ENCODE measurements at places on chromosomes 1 and 21.

GRCh38 chr1:231420299-231420958, 1.7 kb downstream of the EGLN1 start:
- DNase-seq, result peak; percentile 39

GRCh38 chr1:167474191-167474641, 44.1 kb downstream of the CD247 start:
- DNase-seq, result no peak

- DNase-seq, result peak; percentile 51
Measured at GRCh38 chr1:224852901-224853568, 76.4 kb upstream of the DNAH14 start.

- no peak for DNase-seq
Measured at GRCh38 chr1:228001738-228002535, 4.9 kb upstream of the WNT3A start.

- DNase-seq, result no peak
Measured at GRCh38 chr1:154744352-154745035, 125.6 kb downstream of the KCNN3 start.

DNA sequence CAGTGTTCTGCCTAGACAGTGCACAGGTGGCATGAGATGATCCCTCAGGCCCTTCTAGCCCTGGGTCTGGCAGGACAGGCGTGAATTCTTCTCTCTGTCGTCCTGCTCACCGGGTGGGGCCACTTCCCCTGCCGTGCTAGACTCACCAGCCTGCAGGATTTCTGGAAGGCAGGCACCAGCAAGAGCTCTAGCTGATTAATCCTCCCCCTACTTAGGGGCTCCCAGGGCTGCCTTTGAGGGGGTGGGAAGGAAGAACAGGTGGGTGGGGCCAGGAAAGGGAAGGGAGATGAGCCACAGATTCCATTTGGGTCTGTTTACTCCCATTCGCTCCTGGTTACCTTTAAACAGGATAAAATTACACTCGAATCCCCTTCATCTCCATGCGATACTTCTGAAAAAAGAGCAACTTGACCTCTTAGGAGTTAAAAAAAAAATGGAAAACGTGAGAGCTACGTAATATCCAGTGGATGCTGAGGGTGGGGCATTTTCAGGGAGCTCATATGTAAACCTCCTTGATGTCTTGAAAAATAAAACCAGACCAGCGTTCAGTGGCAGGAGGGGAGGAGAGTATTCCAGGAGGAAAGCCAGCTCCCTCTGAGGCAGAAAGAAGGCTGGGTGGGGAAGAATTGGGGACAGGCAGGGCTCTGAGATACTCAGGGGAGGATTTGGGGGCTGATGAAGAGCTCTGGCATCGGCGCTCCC, 665.5 kb downstream of the PTPRU start:
- no peak for DNase-seq

DNA sequence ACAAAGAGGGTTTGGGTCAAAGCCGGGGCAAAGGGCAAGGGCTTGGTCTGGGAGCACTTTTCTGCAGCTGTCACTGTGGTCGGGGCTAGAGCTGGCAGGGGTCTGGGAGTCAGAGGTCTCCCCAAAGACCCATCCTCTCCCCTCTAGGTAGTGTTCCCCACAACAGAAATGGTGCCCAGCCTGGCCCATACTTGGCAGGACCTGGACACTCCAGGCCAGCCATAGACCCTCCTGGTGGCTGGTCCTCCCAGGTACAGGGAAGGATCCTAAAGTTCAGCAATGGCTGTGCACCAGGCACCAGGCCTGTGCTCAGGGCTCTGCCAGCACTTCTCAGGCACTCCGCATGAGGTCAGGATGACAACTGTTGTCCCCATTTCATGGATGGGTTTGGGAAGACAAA, 11.0 kb downstream of the ESPN start:
- no peak for DNase-seq

GRCh38 chr21:38386967-38387366, 111.3 kb downstream of the ERG start:
- peak; percentile 26 for DNase-seq

DNA sequence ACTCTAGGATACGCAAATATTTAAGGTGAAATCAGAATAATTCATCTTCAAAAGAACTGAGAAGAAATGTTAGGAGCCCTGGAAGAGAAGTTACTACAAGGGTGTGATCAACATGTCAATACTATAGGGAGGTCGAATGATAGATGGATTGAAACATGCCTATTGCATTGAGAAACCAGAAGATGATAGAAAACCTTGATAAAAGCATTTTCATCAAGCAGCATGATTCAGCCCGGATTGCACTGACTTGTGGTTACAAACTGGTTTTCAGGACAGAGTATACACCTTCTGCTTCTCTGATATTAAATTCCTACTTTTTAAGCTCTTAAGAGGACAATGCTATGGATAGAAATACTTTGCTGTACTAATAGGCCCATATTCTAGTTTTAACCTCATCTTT, 164.2 kb downstream of the FMN2 start:
- peak; percentile 18 for DNase-seq

DNA sequence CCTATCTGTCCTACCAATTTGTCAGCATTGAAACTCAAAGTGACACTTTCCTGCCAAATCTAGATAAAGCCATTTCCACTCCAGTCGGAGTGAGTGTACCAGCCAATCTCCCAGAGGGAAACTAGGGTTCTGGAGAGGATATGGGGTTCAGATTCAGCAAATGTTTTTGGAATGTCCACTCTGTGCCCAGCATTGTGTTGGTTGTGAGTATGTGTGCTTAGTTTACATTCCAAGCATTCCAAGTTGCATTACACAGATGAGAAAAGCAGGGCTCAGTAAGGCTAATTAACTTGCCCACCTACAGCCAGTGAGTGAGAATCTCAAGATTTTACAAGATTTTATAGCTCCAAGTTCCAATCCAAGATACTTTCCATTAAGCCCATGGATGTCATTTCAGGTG, 26.4 kb upstream of the RGS16 start:
- no peak for DNase-seq

GRCh38 chr1:208654241-208654640, 410.1 kb upstream of the PLXNA2 start:
- no peak for DNase-seq

- no peak for DNase-seq
Measured at GRCh38 chr21:38834725-38835124, 29.0 kb downstream of the ETS2 start.

- no peak for DNase-seq
Measured at GRCh38 chr1:64195081-64195395, 8.4 kb upstream of the UBE2U start.

GRCh38 chr21:29449306-29449950, 150.7 kb downstream of the BACH1 start:
- no peak for DNase-seq

DNA sequence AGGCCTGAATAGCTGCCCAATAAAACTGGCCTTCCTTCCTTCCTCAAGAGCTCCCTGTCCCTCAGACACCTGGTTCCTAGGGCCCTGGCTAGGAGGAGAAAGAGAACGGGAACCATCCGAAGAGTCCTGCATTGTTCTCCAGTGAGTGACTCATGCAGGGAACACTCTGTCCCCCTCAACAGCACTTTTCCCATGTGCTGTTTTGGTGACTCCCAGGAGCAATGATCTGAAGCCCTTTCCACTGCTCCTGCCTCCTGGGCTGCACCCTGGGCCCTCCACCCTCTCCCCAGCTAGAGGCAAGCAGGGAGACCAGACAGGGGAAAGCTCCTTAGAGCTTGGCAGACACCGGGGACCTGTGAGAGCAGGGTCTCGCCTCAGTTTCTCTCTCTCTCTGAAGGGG, 18.9 kb downstream of the TNNT2 start:
- DNase-seq, result no peak

- DNase-seq, result no peak
Measured at GRCh38 chr1:206974140-206974539, 3.9 kb upstream of the FCAMR start.

DNA sequence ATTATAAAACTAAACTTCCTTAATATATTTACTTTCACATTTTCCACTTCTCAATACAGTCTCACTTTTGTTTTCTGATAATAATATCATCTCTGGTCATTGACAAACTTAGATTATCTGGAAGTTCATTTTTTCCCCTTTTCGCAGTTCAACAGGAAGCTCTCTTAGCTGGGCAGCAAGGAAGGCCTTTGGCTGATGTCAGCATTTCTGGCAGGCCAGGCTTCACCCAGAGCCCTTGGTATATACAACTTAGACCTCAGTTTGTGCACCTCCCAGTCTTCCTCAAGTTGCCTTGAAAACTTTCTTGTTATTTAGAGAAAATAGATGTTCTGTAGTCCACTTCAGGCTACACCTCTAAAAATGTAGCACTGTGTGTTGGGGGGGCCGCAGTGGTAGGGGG, 1103.6 kb downstream of the AMY1C start:
- DNase-seq, result no peak

GRCh38 chr1:31802190-31803150, 13.4 kb downstream of the SPOCD1 start:
- no peak for DNase-seq

GRCh38 chr1:42214447-42214871, 49.9 kb upstream of the GUCA2A start:
- DNase-seq, result peak; percentile 75

GRCh38 chr1:97013941-97014340, 292.4 kb downstream of the PTBP2 start:
- DNase-seq, result peak; percentile 68

- DNase-seq, result no peak
Measured at GRCh38 chr1:41700986-41701535, 216.6 kb upstream of the EDN2 start.

DNA sequence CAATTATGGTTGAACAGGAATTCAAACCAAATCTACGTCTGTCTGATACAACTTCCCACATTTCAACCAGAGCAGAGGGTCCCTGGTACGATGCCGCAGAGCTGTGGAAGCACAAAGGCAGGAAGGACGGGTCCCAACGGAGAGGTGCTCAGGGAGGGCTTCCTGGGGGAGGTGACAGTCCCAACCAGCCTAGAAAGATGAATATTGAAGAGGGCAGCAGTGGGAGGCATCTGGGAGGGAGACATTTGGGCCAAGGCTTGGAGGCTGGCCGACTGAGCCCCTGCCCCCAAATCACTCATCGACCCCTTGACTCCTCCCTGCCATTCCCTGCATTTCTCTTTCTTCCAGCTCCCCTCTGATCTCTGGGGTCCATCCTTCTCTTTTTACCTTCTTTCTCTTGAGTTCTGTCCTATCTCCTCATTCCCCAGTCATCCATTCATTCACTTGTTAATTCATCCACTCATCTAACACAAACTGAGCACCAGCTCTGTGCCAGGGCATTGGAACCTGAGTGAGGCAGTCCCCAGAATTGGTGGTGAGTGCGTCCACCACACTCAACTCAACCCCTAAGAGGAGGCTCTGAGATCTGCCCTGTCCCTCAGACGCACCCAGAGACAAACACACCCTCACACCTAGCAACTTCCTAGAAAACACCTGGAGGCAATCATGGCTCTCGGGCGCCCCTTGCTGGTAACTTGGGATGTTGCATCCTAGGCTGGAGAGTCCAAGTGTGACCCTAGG, 13.2 kb upstream of the CELA3B start:
- peak; percentile 16 for DNase-seq

DNA sequence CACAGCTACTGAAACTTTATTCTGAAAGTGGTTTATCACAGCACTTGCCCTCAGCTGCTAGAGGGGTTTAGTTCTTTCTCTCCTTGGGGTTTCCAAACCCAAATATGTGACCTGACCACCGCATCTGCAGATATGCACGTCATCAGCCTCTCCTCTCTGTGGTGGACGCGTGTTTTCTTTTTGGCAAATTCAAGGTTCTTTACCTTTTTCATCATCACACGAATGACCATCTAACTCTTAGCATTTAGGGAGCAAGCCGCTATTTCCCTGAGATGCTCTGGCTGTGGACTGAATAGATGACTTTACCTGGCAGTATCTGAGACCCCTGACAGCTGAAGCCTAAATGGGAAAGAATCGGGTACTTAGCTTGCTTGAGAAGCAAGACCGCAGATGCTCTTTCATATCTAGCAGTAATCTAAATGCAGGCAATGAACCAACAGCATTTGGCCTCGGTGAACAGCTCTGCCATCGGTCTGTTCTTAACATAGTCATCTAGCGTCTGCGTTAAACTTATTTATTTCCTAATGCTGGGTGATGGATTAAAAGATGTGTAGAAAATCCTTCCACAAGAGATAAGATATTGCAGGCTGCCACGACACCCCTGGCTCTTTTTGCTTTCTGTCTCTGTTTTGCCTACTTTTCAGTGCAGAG, 463.4 kb downstream of the CAMTA1 start:
- DNase-seq, result no peak

- no peak for DNase-seq
Measured at GRCh38 chr21:34803782-34804370, 135.1 kb downstream of the CLIC6 start.

- DNase-seq, result no peak
Measured at GRCh38 chr1:111976332-111976731, 13.1 kb downstream of the KCND3 start.

DNA sequence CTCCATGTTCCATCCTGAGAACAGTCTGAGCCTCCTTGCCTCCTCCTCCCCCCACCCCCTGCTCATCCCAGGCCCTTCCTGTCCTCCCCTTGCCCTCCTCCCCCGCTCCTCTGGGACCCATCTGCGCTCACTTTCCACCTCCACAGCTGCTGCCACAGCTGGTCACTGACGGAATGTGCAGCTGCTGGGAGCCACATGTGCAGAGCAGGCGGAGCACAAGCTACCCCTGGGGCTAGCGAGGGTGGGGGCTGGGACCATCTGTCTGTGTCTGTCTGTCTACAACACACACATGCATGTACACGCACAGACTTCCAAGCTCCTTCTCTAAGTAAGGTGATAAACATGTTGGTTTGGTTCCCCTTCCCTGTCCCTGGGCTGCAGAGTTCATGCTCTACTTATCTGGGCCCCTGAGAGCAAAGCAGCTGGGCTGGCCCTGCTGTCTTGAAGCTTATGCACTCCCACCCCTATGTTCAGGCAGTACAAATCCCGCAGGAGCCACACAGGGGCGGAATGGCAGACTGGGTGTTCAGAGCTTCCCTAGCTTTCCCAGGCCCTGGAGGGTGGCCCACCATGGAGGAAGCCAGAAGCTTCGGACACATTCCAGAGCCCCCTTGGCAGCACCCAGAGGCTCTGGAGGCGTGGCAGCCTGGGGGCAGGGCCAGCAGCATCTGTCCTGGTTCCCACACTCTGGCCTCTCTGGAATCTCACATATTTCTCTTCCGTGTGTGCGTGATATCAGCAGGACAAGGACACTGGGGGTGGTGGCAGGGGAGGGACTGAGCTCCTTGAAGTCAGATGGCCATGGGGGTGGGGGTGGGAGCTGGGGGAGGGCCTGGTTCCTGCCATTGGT, 7.0 kb upstream of the HEYL start:
- no peak for DNase-seq
